ENCODE measurements at places on chromosomes 7 and 10. TPM values are rescaled to one million over a fixed set of nuclear protein-coding genes. Genes with fewer than 3 reads are reported as not detected.

The OR2A12 gene
- not detected for total RNA-seq

The SEMA3D gene
- 0.35 TPM for total RNA-seq

The SH3PXD2A gene
- total RNA-seq, result 5.8 TPM

The IL2RA gene
- total RNA-seq, result not detected

The ATP6V0A4 gene
- 3.2 TPM for total RNA-seq

The APBB1IP gene
- total RNA-seq, result 1.6 TPM

The TUBB8 gene
- 0.29 TPM for total RNA-seq

The CCDC172 gene
- total RNA-seq, result not detected

The SPDYE2B gene
- not detected for total RNA-seq

The INMT gene
- not detected for total RNA-seq

Data from epithelial cell of proximal tubule (primary cell).